ENCODE measurements at places on chromosomes 7 and 10.

DNA sequence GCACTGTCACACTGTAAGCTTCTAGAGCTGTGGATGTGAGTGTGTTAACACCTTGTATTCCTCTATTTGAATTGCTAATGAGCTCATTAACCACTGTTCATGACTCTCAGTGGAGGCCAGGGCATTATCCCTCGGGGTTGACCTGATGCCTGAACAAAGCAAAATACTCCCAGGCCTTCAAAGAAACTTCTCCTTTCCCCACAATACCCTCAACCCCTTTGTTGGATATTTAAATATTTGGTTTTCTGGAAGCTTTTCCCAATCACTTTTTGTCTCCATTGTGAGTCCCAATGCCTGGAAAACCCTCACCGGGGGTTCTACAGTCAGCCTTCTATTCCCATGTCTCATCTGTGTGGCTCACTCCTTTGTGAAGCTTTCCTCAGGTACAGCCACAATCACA, 780.1 kb downstream of the PHTF2 start:
- no peak for DNase-seq

- DNase-seq, result peak; percentile 42
These were observed 36.1 kb downstream of the UBTD1 start for GRCh38 chr10:97534746-97535367.

GRCh38 chr7:151187409-151188251, 580 bp upstream of the ASB10 start:
- DNase-seq, result no peak

GRCh38 chr10:71239946-71240795, 27.8 kb downstream of the UNC5B start:
- DNase-seq, result no peak

GRCh38 chr7:133452577-133452976, 199.7 kb downstream of the EXOC4 start:
- DNase-seq, result no peak

GRCh38 chr10:60513281-60513680, 123.6 kb upstream of the ANK3 start:
- no peak for DNase-seq

DNA sequence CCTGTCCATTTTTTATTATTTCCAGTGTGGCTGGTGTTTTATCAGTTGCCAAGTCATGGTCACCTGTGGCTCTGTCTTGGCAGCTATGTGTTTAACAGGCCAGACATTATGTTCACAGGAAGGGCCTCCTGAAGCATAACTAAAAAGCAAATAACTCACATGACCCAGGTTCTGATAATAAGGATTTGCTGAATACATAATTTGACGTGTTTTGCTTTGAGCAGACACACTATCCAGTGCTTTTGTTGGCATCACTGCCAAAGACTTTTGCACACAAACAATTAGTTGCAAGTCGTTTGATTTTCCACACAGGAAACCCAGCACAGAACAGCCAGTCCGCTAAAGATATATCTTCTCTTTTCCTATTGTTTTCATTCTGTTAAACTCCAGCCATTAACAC, 173.6 kb downstream of the ARL4A start:
- DNase-seq, result no peak

DNA sequence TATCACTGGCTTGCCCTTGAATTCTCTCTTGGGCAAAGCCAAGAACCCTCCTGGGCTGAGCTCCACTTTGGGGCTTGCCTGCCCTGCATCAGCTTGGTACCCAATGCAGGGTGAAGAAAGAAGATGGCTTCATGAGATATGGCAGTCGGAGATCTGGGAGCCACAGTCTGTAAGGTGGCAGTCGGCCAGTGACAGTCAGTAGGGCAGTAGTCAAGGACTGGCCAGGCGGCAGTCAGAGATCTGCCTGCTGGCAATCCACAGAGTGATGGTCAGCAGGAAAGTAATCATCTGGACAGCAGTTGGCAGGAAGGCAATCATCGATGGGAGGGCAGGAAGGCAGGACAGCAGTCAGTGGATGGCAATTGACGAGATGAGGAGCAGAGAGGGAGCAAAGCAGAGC, 32.6 kb upstream of the CNNM1 start:
- no peak for DNase-seq

DNA sequence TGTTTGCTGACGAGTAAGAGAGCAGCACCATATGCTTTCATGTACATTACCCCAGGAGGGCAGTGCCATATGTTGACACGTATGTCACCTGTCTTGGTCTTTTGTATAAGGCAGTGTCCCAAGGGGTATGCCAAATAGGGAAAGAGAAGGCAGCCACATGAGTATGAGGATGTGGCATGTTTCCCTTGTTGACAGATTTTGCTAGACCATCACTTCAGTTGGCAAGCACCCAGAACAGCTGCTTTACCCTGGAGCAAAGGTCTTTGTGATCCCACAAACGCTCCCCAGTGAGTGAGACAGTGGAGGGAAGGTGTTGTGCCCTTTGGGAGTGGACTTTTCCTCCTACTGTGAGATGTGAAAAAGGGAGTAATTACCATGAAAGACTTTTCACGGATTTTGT, 350.1 kb downstream of the ETV1 start:
- no peak for DNase-seq

GRCh38 chr7:28112883-28113540, 67.6 kb downstream of the JAZF1 start:
- no peak for DNase-seq

- no peak for DNase-seq
These were observed 23.2 kb upstream of the C1GALT1 start for GRCh38 chr7:7159063-7159658.

DNA sequence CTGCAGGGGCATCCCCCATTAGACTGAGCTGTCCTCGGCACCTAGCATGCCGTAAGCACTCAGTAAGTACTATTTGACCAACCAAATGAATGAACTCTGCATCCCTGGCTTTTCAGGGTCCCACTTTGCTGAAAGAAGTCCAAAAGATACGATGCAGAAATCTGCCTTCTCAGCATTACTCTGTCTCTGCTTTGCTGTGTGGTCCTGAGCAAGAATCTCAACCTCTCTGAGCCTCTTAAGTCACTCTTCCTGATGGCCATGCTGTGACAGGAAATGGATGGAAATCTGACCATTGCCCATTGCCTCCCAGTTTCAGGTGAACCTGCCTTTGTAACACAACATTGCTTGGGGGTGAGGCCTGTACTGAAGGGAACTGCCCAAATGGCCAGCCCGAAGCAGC, 48.0 kb downstream of the GPAM start:
- no peak for DNase-seq

DNA sequence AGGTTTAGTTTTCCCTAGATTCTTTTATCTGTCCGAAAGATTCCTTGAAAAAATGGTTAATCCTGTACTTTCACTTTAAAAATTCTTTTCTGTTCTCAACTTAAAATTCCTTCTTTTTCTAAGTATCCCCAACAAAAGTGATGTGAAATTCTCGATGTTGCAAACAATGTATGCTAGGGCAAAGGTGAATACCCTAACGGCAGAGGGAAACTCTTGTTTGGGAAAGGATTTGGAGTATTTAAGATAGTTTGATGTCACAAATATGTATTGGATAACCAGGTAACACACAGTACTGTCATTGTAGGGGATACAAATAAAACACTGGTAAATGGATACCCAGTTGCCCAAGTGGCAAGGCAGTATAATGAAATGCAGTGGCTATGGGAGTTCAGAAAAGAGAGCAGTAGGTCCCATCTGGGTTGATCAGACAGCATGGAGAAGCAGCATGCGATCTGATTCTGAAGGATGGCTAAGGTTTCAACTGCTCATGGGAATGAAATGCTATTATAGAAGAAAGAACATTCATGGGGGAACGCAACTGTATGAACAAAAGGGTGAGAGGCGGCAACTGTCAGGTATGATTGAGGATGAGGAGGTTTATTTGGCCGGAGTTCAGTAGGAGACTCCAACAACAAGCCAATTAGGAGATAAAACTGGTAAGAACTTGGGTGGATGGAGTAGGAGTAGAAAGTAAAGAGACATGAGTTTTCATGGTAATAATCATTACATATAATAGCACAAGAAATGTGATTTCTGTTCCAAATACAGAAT, 3.2 kb upstream of the EPC1 start:
- DNase-seq, result no peak

DNA sequence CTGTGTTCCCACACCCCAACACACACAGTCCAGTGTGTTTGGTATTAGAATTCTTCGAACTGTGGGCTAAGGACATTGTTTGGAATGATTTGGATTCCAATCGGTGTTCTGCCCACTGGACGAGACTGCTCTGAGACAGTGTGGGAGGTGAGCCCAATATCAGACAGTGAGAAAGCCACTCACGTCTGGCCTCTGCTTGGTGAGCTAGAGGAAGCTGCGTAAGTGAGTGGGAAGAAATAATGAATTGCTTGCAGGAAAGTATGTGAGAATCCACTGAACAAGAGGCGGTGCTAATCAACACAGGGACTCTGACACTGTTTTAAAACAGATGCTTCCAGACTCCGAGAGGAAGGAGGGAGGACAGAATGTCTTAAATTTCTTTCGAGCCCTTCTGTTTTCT, 675.0 kb upstream of the ANKRD30A start:
- DNase-seq, result no peak

GRCh38 chr10:129971381-129972144, 7.5 kb upstream of the EBF3 start:
- DNase-seq, result peak; percentile 68

DNA sequence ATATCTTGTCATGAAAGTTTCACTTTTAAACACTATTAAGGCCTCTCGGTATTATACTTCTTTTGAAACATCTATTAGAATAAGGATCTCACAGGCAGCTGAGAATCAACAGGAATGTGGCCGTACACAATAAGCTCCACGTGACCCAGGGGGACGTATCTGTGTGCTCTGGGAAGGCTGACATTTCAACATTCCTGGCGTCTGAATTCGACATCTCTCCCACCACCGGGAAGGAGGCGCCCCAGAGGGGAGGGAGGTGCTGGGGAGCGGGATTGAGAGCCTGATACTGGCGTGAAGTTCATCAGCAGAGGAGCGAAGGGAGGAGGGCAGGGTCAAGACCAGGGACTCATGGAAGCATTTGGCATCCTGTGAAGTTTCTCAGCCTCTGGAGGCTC, 401.3 kb downstream of the DNAJB6 start:
- DNase-seq, result no peak

- peak; percentile 20 for DNase-seq
These were observed 210.9 kb downstream of the DGKB start for GRCh38 chr7:14691597-14692203.

DNA sequence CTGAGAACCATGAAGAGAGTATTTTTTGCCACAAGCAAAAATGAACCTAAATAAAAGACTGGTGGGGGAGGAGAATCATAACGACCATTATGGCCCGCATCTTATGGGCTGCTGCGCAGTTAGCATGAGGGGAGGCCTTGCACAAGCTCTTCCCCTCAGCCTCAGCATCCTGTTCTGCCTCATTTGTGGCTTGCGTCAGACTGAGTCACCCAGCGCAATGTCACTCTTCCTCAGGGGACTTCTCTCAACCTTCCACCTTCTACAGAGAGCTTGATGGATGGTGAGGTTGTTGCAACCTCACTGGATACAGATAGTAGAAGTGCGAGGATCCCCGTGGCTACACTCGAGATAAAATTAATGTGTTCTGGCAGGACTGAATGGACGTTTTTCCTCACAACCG, 16.8 kb upstream of the GPR15LG start:
- DNase-seq, result peak; percentile 62

GRCh38 chr7:42493436-42494198, 256.6 kb upstream of the GLI3 start:
- no peak for DNase-seq

DNA sequence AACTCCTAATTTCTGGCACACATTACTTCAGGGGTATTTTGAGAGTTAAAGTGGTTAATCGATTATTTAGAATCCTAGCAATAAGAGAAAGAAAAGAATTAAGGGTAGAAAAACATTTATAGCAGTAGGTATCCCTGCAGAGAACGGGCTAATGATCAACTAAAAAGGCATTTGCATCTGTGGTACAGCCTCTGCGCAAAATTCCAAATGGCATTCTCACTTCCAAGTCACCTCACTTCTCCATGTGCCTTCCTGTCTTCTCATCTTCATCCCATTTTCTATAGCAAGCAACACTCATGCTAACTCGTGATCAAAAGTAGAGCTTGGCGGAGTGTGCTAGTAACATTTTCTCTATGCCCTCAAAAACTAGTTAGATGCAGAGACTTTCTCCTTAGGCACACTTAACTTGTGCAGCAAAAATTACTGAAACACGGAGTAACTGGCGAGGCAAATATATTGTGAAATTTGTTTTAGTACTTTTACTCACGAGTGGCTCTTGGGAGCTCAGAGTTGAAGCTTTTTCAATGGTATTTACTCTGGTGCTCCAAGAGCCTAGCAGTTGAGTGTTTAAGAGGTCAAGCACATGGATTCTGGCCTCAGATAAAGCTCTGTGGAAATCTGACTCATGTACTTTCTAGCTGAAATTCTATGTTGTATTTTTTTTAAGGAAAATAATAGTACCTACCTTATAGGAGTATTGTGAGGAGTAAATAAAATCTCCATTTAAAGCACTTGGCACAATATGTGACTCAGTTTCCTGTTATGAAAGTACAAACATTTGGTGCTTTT, 65.1 kb downstream of the MET start:
- no peak for DNase-seq

- DNase-seq, result no peak
These were observed 267.8 kb downstream of the RPS24 start for GRCh38 chr10:78301481-78301880.

- no peak for DNase-seq
These were observed 173.4 kb upstream of the NRP1 start for GRCh38 chr10:33507662-33508425.

DNA sequence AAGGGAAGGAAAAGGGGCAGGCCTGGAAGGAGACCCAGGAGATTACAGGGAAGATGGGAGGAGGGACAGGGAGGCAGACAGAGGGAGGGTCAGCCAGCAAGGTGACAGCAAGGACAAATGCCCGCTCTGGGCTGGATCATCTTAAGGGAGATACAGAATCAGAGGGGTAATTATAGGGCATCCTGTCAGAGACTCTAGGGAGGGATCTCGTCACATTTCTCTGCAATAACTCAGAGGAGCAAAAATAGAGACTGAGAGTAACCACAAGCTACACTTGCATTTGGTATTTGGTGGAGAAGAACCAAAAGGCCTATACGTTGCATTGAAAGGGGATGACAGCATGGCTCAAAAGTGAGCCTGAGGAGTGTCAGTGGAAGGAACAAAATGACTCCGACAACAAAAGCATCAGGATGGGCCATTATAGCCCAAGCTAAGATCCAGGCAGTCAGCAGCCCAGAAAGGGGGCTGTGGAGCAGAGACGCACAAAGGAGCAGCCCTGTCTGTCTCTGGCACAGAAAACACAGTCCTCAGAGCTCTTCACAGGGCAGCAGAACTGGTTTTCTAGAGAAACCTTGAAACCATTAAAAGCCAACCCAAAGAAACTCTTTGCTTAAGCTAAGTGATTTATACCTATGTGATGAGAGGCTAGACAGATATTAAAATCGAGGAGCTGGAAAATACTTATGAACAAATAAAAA, 430.2 kb upstream of the VSTM2A start:
- DNase-seq, result no peak

DNA sequence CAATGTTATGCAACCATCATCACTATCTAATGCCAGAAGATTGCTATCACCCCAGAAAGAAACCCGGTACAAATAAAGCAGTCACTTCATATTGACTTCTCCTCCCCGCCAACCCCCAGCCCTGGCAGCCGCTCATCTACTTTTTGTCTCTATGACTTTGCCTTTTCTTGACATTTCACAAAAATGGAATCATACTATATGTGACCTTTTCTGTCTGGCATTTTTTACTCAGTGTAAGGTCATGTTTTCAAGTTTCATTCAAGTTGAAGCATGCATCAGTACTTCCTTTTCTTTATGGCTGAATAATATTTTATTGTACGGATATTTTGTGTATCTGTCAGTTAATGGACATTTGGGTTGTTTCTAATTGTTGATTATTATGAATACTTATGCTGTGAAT, 28.1 kb downstream of the FHIP2A start:
- DNase-seq, result no peak

- no peak for DNase-seq
These were observed 11.4 kb downstream of the CDK6 start for GRCh38 chr7:92824901-92825480.

- peak; percentile 40 for DNase-seq
These were observed 9.4 kb downstream of the SH3PXD2A start for GRCh38 chr10:103845972-103846371.
